ENCODE measurements at places on chromosomes 5 and 9. TPM values are rescaled to one million over a fixed set of nuclear protein-coding genes. Genes with fewer than 3 reads are reported as not detected.

Gene SPINK5
- polyA plus RNA-seq: 0.42 TPM

Gene ZNF462
- 35.8 TPM for polyA plus RNA-seq

GRCh38 chr9:86116425-86116824 is 17.1 kb upstream of the GOLM1 start:
- no peak for DNase-seq

DNA sequence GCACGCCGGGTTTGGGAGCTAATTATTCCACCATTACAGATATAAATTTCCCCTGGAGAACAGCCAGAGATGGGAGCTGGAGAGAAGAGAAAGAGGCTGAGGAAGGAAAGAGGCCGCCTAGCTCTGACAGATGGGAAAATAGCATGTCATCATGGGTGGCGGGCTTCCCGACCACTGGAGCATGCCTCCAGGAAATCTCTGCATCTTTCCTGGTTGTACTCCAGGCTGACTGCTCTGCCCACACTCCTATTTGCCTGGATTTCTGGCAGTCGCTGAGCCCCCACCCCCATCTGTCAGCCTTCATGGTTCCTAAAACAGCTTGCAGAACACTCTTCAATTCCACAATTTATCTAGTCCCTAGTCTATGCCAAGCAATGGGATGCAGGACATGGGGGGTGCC is 14.3 kb upstream of the GABRP start:
- no peak for DNase-seq

DNA sequence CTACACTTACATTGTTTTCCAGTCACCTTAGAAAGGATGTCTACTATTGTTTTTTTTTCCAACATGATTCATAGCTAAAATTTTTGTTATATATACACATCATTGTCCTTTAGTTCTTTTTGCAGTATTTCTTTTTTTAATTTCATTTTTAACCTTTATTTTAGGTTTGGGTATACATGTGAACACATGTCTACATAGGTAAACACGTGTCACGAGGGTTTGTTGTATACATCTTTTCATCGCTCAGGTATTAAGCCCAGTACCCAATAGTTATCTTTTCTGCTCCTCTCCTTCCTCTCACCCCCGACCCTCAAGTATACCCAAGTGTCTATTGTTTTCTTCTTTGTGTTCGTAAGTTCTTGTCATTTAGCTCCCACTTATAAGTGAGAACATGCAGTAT is 19.0 kb downstream of the IFNA5 start:
- DNase-seq: no peak

Gene WDR38
- polyA plus RNA-seq: 0.41 TPM

Gene CTXN3
- not detected for polyA plus RNA-seq

GRCh38 chr5:172110921-172111851 is 76.8 kb downstream of the STK10 start:
- DNase-seq: no peak

DNA sequence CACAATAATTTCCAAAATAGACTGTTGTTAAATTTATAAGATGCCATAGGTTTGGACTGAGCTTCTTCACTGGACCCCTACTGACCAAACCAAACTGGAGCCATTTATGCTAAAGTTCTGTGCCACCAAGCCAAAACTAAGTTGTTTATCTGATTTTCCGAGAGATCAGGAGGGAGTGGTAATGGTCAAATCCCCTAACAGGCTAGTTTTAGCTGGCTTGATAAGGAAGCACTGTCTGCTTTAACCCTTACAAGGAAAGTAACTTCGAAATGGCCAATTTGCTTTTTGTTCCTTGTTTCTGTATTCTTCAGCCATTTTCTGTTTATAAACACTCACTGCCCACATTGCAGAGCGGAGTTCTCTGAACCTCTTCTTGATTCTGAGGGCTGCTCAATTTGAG is 246.8 kb upstream of the TUT7 start:
- no peak for DNase-seq

DNA sequence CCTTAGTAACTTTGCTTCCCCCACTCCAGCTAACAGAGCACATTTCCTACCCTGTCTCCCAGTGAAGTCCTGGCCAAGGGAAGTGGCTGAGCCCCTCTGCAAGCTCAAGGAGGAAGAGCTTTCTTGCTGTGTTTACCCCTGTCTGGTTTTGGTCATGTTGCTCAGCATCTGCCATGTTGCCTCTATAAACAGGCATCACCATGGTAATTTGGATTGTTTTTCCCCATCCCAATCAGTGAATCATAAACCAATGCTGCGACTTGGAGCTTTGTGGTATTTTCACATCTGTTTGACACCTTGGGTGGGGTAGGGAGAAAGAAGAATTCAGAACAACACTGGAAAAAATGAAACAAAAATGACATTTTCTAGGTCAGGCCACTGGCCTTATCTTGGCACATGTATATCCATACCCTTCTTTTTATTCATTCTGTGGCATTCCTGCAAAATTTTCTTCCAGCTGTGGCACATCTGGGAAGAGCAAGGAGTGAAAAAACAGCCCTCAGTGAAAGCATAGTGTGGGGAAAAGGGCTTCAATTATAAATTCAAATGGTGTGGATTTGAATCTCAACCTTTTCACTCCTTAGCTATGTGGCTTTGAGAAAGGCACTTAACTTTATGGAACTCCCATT is 42.5 kb downstream of the SLIT3 start:
- DNase-seq: no peak

DNA sequence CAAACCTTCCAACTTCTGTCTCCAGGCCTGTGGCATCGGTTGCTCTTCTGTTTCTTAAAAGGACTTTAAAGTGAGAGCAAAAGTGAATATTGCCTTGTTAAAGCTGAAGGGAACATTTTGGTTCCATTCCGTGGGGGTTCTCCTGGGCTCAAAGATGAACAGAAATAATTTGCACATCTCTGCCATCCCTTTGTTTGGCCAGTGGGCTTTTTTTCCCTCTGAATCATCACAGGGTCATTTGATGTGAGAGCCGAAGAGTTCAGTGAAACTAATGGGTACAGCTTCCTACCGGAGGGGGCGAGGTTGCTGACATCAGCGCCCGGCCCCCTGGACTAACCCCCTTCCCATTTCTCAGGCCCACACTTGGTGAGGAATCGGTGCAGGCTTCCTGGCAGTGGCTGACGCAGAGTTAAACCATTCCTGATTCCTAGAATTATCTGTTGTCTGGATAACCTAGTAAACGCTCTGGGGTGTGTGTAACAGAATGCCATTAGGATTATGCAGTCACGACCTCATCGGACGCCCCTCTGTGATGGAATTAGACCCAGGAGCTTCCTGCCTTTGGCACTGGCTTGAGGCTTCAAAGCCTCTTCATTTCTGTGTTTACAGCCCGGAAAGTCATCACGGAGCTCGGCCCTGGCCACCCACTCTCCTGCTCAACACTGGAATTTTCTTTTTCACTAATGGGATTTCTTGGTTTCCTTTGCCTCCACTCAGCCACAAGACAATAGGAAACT is 61.6 kb upstream of the RPL26L1 start:
- DNase-seq: no peak

DNA sequence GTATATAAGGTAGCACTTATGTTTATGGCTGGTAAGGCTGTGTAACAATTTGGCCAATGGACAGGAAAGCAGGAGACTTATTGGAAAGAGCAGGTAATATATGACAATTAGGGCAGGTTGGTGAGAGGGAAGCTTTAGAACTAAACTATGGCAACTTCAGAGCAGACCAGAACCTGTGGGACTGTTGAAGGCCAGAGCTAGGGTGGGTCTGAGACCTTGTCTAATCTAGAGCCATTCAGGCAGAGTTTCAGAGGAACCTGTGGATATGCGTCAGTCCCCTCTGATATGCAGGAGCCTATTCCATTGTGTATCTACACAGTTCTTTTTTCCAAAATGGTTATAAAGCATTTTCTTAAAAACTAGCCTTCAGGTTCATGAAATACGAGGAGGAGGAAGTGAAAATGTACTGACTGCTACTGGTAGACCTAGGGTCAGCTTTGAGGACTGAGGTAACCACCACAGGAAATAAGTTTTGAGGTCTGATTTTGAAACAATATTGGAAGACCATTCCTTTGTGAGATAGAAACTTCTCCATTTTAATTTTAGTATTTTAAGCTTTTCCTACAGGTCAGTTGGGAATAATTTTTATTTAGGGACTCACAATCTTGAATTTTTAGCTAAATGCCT is 37.6 kb downstream of the ELL2 start:
- no peak for DNase-seq

DNA sequence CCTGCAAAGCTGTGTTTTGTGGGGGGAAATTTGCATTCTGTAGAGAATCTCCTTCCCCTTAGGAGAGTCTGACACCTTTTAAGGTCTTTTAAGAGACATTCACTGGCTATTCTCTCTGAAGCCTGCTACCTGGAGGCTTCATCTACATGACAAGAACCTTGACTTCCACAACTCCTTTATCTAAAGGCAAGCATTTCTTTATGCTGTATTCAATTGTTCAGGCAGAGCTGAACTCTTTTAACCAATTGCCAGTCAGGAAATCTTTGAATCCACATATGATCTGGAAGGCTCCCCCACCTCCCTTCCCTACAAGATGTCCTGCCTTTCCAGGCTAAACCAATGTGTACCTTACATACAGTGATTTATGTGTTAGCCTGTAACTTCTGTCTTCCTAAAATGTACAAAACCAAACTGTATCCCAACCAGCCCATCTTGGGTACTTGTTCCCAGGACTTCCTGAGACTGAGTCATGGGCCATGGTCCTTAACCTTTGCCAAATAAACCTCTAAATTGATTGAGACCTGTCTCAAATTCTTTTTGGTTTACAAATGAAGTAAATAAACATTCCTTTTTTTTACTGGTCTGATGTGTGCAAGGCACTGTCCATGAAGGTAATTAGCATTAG is 9.9 kb downstream of the C9orf85 start:
- no peak for DNase-seq

Gene BTNL8
- 1.1 TPM for polyA plus RNA-seq

Gene TAS2R1
- not detected for polyA plus RNA-seq

Gene SPAG8
- 5.5 TPM for polyA plus RNA-seq

GRCh38 chr5:168273056-168273980 is 18.1 kb upstream of the WWC1 start:
- DNase-seq: no peak

Gene ADAMTS12
- polyA plus RNA-seq: 15.8 TPM

DNA sequence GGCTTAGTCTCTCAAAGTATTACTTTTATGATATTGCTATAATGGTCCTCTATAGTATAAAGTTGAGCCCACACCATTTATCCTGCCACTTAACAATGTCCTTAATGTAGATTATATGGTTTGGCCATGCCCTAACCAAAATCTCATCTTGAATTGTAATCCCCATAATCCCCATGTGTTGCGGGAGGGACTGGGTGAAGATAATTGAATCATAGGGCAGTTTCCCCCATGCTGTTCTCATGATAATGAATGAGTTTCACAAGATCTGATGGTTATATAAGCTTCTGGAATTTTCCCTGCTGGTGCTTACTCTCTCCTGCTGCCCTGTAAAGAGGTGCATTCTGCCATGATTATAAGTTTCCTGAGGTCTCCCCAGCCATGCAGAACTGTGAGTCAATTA is 498.8 kb downstream of the RAB3C start:
- DNase-seq: no peak

- peak; percentile 42 for DNase-seq
Measured at GRCh38 chr5:157431544-157432200, 28.3 kb upstream of the NIPAL4 start.

DNA sequence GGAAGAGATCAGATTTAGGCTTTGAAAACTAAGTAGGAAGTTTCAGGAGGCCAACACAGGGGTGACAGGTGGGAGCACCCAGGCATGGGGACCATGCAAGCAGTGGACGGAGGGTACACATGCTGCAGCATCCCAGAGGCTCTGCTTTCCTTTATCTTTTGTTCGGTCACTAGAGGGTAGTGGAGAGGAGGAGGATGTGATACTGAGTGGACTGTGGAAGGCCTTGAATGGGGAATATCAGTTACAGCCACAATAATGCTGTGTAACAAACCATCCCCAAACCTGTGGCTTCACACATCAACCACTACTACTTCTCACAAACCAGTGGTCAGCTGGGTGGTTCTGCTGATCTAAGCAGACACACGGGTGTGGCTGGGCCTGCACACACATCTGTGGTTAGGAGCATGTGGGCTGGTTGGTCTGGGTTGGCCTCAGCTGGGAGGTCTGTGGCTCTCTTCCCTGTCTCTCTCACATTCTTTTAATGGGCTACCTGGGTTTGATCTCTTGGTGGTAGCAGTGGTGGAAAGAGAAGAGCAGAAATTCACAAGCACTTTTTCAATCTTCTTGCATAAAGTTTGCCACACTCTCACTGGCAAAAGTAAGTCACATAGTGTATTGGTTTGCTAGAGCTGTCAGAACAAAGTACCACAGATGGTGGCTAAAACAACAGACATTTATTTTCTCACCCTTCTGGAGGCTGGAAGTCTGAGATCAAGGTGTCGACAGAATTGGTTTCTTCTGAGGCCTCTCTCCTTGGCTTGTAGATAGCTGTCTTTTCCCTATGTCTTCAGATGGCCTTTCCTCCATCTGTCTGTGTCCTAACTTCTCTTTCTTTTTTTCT is 238.7 kb downstream of the AGTPBP1 start:
- DNase-seq: no peak

DNA sequence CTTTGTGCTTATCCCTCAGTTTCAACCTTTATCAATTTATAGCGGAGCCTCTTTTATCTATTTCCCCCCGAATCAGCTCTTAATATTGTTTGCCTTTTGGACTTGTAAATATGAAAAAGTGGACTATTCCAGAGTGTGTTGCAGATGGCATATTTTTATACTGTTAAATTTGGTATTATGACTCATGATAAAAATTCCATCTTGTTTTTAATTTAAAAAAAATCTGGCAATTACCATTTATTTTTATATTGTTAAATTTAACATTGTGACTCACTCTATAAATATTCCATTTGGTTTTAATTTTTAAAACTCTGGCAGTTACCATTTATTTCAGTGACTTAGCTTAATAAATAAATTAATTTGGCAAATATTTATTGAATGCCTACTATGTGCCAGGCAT is 37.5 kb downstream of the RBM27 start:
- no peak for DNase-seq

DNA sequence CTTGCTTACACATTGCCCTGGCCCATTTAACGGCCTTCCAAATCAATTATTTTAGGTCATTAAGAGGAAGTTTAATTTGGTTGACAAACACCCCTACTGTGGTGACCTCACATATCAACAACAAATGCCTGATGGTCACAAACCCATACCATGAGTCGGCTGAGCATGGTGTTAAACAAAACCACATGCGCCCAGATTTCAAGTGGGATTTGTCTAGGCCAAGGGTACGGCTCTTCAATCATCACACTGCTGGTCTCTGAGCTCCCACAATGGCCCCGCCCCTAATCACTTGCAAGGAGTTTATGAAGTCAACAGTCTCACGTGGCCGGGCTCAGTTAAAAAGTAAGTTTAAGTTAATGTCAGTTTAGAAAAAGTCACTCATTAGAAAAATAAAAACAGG is 243.8 kb downstream of the CRB2 start:
- no peak for DNase-seq

- DNase-seq: no peak
Measured at GRCh38 chr9:108963459-108964143, 29.4 kb downstream of the ABITRAM start.

Gene CNTLN
- polyA plus RNA-seq: 10.4 TPM

DNA sequence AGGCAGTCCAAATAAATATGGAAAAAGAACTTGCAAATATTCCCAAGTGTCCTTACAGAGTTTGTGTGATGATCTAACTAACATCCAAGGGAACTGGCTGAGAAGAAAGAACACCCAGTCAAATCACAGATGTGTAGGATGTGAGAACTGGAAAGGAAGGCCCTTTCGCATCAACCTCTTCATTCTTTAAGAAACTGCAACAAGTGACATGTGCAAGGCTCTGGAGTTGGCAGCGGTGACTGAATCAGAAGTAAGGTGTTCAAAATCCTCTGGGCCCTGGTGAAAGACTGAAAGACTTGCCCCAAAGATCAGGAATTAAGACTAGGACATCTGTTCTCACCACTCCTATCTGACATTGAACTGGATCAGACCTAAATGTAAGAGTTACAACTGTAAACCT is 88.7 kb downstream of the RAPGEF1 start:
- no peak for DNase-seq

Gene CCDC171
- 6.1 TPM for polyA plus RNA-seq

Gene IFNA6
- not detected for polyA plus RNA-seq

Data from renal pelvis (tissue), 12 donors.